MM.1S (cell line): ENCODE measurements at places on chromosomes 2 and 18.

DNA sequence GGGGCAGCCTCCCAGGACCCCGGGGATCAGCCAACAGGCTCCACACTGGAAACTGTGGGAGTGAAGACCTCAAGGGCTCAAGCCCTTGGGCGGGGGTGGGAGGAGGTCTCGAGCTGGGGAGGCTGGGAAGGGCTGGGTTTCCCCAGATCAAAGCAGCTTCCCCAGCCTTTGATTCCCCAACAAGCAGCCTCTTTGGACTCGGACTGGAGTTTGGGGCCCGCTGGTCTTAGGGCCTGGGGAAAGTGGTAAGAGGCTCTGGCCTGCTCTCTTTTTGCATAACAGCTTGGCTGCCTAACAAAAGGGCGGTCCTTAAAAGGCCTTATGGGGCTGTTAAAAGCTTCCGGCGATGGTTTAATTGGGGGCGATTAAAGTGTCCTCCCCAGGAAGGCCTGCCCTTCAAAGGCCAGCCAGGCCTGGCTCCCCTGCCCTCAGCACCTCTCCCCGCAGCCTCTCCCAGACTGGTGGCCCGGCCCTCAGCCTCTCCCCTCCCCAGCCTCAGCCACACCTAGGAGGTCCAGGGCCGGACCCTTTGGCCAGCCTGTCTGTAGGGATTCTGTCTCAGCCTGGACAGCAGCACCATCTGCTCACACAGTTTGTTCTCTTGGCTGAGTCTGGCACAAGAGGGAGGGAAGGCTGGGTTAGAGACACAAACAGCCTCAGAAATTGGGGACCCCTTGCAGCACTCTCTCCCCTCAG is 39.6 kb downstream of the ZFP36L2 start:
- DNase-seq, result no peak

GRCh38 chr2:208529796-208530195 is 123.2 kb downstream of the PTH2R start:
- no peak for DNase-seq

- no peak for DNase-seq
Observed at GRCh38 chr2:12493031-12493513, 223.7 kb upstream of the TRIB2 start.

DNA sequence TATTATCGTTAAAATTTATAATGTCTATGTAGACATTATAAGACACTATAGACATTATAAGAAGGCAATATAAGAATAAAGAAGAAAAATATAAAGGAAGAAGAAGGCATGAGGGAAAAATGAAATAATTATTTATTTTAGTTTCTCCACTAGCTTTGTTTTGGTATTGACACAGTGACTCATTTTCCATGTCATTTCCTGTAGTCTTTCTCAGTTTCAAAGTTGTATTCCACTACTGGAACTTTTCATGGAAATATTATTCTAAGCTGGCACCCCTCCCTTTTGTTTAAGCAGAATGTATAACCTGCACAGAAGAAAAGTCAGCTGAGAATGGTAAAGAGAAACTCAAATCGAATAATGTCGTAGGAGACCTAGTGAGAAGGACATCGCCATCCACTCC is 234.2 kb upstream of the NETO1 start:
- no peak for DNase-seq

DNA sequence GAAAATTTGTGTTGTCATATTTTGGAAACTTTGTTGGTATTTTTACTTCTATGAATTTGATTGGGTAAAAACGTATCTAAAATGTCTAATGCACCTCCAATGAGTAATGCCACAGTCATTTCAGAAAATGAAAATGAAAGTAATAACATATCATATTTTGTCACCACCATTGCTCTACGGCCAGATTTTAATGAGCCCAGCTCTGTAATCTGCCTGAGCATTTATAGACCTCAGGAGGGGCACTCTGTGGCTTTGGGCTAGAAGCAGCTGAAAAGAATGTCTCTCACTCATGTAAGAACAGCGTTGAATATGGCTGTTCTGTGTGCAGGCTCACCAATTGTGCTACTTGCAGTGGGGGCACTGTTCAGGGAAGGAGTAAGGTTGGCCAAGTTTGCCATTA is 32.7 kb upstream of the ABCA12 start:
- peak; percentile 66 for DNase-seq

GRCh38 chr2:100482741-100483140 is 12.5 kb downstream of the NMS start:
- no peak for DNase-seq

DNA sequence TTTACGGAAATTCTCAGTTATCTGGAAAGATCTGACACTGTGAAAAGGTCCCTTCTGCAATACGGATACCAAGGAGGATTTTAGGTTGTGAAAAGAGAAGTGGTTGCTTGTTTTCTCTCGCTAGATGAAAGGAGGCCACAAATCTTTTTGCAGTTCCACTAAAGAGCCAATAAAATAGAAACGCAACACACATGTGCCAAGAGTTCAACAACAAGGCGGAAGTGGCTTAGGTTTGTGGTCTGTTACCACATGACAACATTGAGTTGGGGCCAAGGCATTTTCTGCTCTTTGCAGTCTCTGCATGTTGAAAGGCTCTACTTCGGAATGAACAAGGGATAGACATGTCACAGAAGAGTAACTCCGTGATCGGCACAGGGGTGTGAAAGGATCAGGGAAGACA is 115.7 kb upstream of the OSR1 start:
- peak; percentile 92 for DNase-seq

- no peak for DNase-seq
Observed at GRCh38 chr2:25305775-25306174, 36.0 kb downstream of the DNMT3A start.

DNA sequence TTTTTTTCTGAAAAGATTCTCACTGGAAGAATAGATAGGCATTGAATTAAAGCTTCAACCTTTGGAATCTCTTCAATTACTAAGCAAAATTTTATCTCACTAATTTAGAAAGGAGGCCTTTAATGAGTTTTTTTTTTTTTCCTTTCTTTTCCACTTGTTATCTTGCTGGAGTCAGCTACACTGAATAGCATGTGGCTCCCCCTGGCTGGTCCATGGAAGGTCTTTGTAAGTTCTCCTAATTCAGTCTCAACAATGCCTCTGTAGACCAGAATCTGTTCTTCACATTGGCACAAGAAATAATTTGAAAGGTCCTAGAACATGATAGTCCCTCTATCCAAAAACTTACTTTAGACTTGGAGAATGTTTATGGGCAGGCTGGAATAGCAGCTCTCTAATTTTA is 24.2 kb upstream of the SCN1A start:
- DNase-seq, result no peak

GRCh38 chr2:63698786-63699548 is 110.2 kb downstream of the MDH1 start:
- DNase-seq, result peak; percentile 65

GRCh38 chr2:134429886-134430285 is 176.0 kb downstream of the MGAT5 start:
- no peak for DNase-seq

- peak; percentile 56 for DNase-seq
Observed at GRCh38 chr2:197324801-197325200, 14.2 kb upstream of the ANKRD44 start.
